ENCODE measurements at places on chromosomes 3 and 15.

GRCh38 chr3:184712248-184713039, 580 bp upstream of the MAGEF1 start:
- DNase-seq = no peak

DNA sequence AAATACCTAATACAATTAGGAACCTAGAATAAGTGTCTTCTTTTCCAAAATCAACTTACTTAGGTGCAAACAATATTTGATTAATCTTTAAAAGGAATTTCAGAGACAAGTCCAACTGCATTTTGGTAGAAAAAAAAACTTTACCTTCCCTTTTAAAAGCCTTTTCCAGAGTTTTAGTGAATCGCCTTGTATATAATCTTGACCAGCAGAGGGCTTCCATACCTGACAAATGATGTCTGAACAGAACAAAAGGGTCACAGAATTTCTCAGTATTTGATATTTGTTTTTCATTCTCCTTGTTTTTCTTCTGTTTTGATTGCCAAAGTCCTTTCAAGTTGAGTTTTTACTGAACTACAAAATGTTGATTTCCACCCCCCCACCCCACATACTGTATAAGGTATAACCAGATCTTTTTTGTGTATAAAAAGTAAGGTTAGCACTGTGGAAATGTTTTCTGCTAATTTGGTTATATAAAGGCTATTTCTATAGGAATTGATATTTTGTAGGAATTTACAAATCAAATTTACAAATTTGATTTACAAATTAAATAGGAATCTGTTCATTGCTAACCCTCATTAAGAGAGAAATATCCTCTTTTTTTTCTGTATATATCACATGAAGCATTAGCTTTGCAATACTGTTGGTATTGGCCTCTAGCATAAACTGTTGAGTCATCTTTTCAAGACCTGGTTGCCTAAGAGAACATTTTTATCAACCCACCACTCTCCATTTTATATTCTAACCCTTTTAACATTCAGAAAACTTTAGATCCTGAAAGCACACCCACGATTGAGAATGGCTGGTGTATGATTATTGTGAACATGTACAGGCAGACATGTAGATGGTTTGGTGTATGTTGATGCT, 464.1 kb upstream of the RARB start:
- DNase-seq = no peak

GRCh38 chr3:98657457-98657856, 64.0 kb upstream of the CPOX start:
- DNase-seq = no peak

DNA sequence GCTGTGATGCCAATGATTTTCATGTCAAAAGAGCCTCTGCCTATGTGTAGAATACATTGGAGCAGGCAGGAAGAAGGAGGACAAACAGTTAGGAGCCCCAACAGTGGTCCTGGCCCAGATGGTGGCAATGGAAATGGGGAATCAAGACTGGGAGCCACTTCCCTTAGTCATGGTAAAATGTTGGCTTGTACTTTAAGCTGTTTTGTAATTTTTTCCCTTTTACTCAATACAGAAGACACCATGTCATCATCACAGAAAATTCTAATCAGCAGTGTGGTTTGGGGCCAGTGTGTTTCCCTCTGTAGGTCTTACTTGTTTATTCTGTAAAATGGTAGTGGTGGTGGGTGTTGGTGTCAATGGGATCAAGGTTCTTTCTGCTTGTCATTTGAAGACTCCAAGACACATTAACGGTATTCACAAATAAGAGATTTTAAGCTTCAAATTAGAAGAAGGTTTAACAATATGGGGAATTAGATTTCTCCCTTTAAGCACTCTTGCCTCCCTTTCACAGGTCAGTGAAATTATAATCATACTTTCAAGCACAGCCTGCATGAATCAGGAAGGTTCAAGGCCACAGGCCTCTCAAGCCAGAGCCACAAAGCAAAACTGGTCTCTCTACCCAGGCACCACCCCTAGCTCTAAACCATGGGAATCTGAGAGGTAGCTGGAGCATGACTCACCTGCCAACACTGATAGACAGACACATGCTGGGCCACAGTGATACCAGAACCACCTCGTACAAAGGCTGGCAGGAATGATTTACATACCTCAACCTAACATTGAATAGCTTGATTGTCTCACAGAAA, 24.9 kb downstream of the SIAH2 start:
- no peak for DNase-seq

DNA sequence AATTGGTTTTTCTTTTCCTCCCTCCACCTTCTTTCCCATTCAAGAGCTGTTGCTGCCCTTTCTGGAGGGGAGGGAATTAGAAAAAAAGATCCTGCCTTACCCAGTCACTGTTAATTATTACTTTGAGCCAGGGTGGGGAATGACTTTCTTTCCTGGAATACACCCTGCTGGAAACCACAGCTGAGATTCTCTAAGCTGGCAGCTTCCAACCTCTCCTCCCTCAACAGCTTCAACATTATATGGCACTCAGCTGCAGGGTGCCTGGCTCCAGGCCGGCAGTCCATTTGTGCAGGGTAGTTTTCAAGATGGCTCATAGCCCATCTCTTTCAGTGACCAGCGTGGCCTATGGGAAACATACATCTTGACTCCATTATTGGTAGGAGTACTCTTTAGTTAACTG, 105.8 kb downstream of the UBE3A start:
- DNase-seq = no peak

GRCh38 chr3:69357196-69357595, 28.7 kb downstream of the FRMD4B start:
- no peak for DNase-seq
